ENCODE measurements at places on chromosomes 3 and 15.

- H3K4me1 ChIP-seq = peaks cover 19% of the 10 kb centered on the region
- peak overlapping the region; percentile 77 for H3K4me3 ChIP-seq
- peak; percentile 27 for DNase-seq
- H3K27ac ChIP-seq = no peak overlapping the region
Observed at GRCh38 chr15:96334705-96335410, 4.4 kb downstream of the NR2F2 start.

- no peak overlapping the region for H3K4me3 ChIP-seq
- H3K27me3 ChIP-seq = peaks cover 12% of the 10 kb centered on the region
- H3K36me3 ChIP-seq = no peaks in the 10 kb centered on the region
- no peaks in the 10 kb centered on the region for H3K4me1 ChIP-seq
- no peak overlapping the region for H3K27ac ChIP-seq
- peak; percentile 63 for DNase-seq
Observed at GRCh38 chr3:25448750-25449692, 21.0 kb downstream of the RARB start.

- H3K27me3 ChIP-seq = no peaks in the 10 kb centered on the region
- DNase-seq = no peak
Observed at GRCh38 chr3:135175728-135176277, 380.7 kb downstream of the EPHB1 start.

DNA sequence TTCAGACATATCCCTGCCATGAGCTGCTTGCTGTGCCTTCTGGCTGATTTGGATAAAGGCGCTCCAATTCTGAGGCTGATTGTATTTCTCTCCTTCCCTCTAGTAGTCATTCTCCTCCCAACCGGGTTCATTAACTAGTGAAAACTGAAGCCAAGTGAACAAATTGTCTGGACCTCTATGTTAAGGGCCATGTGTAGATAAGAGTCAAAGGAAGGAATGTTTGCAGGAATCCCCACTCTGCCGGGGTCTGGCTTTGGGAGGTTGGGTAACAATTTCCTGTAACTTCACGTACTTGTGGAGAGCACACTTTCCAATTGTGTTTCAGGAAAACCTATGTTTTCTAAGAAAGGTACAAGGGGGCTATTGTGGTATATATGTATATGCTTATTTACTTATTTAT lies 38.2 kb upstream of the SUCLG2 start:
- H3K27me3 ChIP-seq = no peaks in the 10 kb centered on the region
- no peak for DNase-seq
- H3K36me3 ChIP-seq = no peaks in the 10 kb centered on the region

- no peaks in the 10 kb centered on the region for H3K4me1 ChIP-seq
- no peak overlapping the region for H3K27ac ChIP-seq
- DNase-seq = no peak
- H3K4me3 ChIP-seq = no peak overlapping the region
Observed at GRCh38 chr3:194375473-194376240, 6.1 kb upstream of the LRRC15 start.

DNA sequence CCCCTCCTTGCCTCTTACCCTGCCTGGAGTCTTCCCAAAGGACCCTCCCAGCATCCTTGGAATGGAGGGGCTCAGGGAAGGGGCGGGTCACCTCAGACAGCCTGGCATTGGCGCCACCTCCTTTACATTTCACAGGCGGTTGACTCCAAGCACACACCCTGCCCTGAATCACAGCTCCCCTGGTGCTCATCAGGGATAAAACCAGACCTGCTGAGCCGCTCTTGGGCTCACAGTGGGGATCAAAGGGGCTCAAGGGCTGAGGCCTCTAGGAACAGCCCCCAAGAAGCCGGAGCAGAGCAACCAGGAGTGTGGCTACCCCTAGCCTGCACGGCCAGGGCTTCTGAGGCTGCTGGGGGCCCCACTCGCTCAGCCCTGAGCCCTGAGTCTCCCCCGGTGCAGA lies 16.6 kb downstream of the LINGO1 start:
- no peaks in the 10 kb centered on the region for H3K4me1 ChIP-seq
- H3K27ac ChIP-seq = no peak overlapping the region
- peaks cover 5% of the 10 kb centered on the region for H3K27me3 ChIP-seq
- no peak overlapping the region for H3K4me3 ChIP-seq
- DNase-seq = no peak

- H3K4me3 ChIP-seq = no peak overlapping the region
- H3K27me3 ChIP-seq = no peaks in the 10 kb centered on the region
- no peaks in the 10 kb centered on the region for H3K4me1 ChIP-seq
Observed at GRCh38 chr3:81643721-81644120, 117.7 kb downstream of the GBE1 start.

DNA sequence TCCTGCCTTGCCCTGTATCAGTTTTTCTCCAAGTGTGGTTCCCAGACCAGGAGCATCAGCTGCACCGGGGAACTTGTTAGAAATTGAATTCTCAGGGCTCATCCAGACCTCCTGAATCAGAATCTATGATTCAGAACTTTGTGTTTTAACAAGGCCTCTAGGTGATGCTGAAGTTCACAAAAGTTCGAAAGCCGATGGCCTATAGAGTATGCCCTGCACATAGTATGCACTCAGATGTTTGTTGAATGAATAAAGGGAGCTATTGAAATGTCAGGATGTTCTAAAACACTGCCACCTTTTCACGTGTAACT lies 664 bp upstream of the LARP6 start:
- H3K36me3 ChIP-seq = peaks cover 8% of the 10 kb centered on the region
- no peak for DNase-seq
- peaks cover 13% of the 10 kb centered on the region for H3K4me1 ChIP-seq
- peak overlapping the region; percentile 51 for H3K27ac ChIP-seq
- H3K4me3 ChIP-seq = peak overlapping the region; percentile 96

All from SJCRH30 (cell line).